ENCODE measurements at places on chromosomes 1 and 21.

GRCh38 chr1:206929524-206929923, 7.8 kb upstream of the FCMR start:
- no peak for DNase-seq

DNA sequence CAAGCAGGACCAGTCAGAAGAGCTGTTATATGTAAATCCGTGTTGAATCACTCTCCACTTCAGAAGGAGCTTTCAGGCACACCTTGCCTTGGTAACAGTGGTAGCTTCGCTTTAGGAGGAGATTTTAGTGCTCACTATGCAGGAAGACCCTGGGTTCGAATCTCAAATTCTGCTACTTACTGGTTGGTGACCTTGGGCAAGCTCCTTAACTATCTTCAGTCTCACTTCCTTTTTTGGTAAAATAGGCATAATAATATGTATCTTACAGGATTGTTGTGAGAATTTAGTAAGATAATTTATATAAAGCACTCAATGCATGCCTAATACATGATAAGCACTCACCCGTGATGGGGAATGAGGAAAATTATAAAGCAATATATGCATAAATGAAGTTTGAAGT, 46.7 kb upstream of the GPR52 start:
- DNase-seq, result no peak

DNA sequence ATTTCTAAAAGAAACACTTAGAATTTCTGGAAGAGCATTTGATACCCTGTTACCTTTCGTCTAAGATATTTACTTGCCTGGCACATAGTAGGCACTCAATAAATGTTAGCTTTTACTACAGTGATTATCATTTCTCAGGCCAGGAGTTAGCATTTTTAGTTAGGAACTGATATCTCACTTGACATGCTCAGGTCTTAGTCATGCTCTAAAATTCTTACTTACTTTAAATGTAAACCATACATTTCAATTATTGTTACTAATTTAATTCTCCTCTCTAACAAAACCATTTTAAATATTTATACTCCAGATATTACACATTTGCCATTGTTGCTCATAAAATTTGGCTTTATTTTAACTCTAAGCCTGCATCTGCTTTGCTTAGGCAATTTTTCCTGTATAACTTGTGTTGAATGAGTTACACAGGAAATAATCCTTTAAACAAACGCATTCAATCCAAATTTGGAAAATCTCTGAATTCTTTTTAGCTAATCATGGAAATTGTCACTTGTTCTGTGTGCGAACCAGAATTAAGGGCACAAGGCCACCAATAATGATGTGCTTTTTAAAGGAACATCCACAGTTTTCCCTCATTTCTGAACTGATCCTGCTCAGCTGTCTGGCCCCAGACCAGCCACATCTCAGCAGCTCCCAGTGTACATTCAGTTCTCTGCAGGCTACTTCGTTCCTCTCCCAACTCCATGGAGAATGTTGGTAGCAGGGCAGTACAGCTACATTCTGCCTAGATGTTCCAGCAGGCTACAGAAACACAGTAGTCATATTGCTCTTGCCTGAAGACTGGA, 15.6 kb downstream of the NIBAN1 start:
- no peak for DNase-seq

DNA sequence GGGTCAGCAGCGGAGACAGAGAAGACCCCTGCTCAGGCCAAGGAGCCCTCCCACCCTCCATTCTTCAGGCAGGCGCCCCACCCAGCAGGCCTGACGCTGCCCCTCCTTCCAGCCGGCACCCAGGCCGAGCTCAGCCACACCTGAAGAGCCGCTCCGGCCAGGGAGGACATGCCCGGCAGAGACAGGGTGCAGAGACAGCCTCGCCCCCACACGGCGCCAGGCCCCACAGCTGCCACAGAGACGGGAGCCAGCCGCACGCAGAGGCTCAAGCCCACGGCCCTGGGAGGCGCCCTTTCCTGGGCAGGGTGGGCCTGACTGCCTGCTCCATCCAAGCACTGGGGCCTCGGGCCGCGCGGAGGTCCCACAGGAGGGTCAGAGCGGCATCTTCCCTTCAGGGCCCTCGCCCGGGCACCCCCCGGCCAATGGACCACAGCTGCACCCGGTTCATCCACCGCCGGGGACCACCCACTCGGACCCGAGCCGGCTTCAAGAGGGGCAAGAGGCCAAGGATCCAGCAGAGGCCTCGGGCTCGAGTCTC, 5.2 kb downstream of the TTLL10 start:
- DNase-seq, result peak; percentile 69

GRCh38 chr1:218495931-218496330, 150.8 kb downstream of the TGFB2 start:
- DNase-seq, result no peak

GRCh38 chr1:241592273-241592958, 47.8 kb downstream of the CHML start:
- no peak for DNase-seq

GRCh38 chr1:47867438-47868347, 129.5 kb downstream of the TRABD2B start:
- DNase-seq, result no peak

GRCh38 chr1:20342294-20343148, 51.8 kb downstream of the VWA5B1 start:
- peak; percentile 54 for DNase-seq

- no peak for DNase-seq
Observed at GRCh38 chr1:247848346-247848745, 6.7 kb upstream of the OR11L1 start.

GRCh38 chr1:245615001-245615400, 460.2 kb downstream of the KIF26B start:
- DNase-seq, result no peak

- DNase-seq, result no peak
Observed at GRCh38 chr1:66730462-66730861, 21.8 kb upstream of the DYNLT5 start.

DNA sequence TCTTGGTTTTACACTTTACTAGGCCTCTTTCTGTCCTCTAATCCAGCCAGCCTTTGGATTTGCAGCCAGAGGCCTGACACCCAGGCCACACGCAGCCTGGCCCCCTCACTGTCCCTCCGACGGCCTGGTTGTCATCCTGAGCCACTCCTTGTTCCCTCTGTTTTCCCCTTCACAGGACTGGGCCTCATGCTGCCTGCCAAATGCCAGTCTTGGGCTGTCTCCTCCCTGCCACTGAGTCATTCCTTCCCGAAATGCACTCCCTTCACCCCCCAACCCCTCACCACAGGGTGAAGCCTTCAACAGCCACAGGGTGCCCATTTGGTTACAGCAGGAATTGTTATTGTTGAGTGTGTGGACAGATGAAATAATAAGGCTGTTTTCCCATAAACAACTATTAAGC, 21.3 kb downstream of the ACOT11 start:
- DNase-seq, result peak; percentile 83

DNA sequence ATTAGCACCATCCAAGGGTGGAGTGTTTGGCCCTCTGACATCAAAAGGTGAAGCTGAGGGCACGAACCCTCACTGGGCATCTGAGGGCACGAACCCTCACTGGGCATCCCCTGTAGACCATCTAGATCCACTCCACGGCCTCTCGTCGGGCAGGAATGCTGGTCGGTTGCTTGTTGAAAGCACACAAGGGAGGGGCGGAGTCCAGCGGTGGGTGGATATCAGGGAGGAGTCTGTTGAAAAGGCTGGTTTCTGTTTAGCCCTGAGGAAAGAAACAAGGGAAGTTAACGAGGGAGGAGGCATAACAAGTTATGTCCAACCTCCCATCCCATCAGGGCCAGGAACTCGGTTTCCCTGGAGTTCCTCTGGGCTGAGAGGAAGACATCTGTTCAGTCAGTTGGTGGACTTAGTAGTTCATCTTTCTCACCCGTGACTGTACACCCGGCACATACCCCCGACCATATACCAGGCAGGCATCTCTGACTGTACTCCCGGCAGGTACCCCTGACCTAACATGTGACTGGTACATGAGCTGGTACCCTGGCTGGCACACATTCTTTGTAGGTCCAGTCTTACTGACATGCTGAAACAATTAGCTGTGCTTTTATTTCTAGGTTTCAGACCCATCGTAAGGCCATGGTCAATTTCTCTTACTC, 32.1 kb upstream of the PDE9A start:
- DNase-seq, result no peak

DNA sequence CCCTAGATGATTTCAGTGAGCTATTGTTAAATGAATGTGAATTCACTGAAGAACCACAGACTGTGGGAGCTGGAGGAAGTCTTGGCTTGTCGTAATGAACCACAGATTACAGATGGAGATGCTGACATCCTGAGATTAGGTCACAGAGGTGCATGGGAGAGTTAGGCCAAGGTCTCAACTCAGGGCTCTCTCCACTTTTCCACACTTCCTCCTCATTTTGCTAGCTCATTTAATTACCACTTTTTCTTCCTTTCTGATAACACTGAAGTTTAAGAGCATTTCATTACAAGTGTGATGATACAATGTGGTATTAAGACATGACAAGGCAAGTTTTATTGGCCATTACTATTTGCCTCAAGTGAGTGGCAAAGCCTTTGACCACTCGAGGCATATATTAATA, 30.8 kb downstream of the ST6GALNAC3 start:
- DNase-seq, result no peak

- no peak for DNase-seq
Observed at GRCh38 chr1:245160288-245160687, 5.5 kb downstream of the KIF26B start.

- DNase-seq, result peak; percentile 88
Observed at GRCh38 chr1:234772345-234773147, 162.6 kb upstream of the IRF2BP2 start.

DNA sequence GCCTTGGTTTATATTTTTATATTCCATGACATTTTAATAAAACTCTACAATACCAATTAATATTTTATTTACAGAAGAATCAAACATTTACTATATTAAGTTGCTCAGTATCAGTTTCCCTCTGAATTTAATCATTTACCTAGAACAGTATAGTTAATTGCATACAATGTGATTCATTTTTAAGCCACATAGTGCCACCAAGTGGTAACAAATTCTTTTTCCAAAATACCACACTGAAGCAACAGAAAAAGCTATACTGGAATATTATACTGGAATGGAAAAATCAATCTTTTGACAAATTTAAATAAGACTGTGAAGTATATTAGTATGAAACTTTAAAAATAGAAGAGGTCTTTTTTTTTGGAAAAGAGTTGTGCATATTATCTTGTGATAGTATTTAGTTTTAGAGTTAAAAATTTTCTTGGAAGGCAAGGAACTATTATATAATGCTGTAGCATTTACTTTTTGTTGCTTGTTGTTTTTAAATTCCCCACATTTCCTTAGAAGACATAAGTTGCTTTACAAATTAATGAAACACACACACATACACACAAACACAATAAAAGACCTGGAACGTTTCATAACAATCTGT, 57.3 kb downstream of the ZNF644 start:
- no peak for DNase-seq

DNA sequence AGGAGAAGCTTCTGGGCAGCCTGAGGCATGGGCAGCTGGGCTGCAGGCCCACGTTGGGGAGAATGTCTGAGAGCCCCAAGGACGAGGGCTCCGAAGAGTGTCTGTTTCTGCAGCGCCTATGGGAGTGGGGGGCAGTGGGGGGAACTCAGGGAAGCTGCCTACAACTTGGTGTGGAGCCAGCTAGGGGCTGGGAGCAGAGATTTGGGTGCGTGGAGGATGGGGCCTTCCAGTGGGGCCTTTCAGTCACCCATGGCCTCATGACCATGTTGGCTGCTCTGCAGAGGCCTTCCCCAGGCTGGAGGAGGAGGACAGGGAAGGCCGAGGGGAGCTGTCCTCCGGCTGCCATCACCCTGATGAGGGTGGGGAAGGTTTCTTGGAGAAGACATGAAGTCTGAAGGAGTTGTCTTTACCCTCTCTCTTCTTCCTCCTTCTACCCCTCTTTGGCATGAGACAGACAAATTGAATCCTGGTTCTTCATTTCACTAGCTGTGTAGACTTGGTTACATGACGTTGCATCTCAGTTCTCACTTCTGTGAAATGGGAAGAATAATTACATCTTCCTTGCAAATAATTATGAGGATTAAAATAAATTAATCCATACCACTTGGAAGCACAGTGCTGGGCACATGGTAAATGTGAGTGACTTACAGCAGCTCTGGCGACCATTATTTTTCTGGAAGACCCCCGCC, 8.3 kb downstream of the PPFIA4 start:
- no peak for DNase-seq

- DNase-seq, result peak; percentile 76
Observed at GRCh38 chr1:55623311-55623710, 408.1 kb upstream of the USP24 start.

DNA sequence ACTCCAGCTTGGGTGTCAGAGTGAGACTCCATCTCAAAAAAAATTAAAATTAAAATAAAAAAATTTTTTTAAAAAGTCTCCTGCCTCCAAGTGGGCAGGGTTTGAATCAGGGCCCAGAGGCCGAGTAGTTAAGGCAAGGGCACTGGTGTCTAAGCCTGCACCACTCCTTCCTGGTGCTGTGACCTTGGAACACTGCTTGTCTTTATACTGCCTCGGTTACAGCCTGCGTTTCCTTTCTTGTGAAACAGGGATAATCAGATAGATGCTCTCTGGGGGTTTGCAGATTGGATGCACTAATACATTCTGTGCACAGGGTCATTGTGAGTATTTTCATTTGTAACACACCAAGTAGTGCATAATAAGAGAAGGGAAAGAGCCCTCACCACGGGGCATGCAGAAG, 58.4 kb upstream of the EFHD2 start:
- no peak for DNase-seq

DNA sequence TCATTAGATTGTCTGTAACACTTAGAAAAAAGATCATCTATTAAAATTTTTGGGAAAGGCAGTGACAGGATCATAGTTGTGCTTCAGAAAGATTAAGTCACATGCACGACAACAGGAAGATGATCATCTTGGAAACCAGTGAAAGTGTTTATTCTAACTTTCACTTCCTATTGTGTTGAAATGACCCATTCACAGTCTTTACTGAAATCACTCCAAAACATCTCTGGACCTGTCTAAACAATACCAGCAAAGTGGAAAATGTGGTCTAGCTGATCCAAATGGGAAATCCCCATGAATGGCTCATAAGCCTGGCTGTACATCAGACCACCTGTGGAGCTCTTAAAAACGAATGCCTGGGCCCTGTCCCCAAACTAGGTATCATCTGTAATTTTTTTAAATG, 111.1 kb upstream of the ETV3 start:
- no peak for DNase-seq

GRCh38 chr1:8111560-8111959, 85.5 kb upstream of the ERRFI1 start:
- no peak for DNase-seq
